ENCODE measurements at places on chromosomes 5 and 9. TPM values are rescaled to one million over a fixed set of nuclear protein-coding genes. Genes with fewer than 3 reads are reported as not detected.

DNA sequence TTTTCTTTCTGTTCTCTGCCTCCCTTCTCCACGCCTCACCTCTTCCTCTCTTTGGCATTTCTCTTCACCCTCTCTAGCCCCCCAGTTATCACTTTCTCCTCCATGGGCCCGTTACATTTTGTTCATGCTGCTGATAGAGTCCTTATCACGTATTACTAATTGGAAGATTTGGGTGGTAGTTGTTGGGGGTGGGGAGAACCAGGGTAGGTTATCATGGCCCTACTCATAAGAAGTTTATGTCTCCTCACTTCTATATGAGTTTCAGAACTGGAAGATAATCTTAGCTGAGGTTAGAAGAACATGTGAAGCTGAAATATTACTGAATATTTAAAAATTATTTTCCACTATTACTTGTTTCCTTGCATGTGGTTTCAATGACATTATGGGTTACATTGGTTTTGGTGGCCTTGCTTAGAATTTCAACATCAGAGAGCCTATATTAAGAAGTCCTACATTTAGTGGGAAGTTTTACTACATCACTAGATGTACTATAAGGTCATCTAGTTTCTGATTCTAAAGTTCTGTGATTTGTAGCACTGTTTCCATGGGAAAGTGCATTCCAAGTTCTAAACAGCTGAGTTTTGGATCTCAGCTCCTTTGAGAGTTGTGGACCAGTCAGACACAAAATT lies 36.8 kb downstream of the PIP5K1B start:
- DNase-seq = no peak

SKP2 gene
- 19.8 TPM for total RNA-seq

DNA sequence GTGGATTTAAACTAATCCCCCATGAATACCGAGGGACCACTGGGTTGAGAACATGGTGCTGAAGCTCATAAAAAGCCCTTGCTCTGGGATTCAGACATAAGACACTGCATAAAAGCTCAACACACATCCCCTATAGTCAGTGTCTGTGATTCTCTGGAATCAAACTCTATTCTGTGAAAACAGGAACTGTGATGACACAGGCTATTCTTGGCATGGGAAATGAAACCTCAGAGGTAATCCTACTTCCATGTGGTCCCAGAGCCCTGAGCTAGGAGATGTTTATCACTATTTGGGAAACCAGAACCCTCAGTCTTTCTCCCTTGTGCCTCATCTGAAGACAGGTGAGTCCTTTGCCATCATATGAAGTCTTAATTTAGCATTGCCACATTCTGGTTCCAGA lies 135.4 kb upstream of the PRSS3 start:
- DNase-seq = no peak

- no peak for DNase-seq
Measured at GRCh38 chr9:28135549-28135948, 562.3 kb upstream of the C9orf72 start.

FTMT gene
- not detected for total RNA-seq

GRCh38 chr9:96006961-96007360 lies 131.5 kb downstream of the ERCC6L2 start:
- DNase-seq = no peak

DNA sequence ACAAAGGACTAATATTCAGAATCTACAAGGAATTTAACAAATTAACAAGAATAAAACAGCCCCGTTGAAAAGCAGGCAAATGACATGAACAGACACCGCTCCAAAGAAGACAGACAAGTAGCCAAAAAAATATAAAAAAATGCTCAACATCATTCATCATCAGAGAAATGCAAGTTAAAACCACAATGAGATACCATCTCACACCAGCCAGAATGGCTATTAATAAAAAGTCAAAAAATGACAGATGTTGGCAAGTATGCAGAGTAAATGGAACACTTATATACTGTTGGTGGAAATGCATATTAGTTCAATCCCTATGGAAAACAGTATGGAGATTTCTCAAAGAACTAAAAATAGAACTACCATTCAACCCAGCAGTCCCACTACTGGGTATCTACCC lies 302.7 kb upstream of the RGMB start:
- DNase-seq = no peak

OGN gene
- total RNA-seq = 15.1 TPM

ANKRD31 gene
- 0.94 TPM for total RNA-seq

GRCh38 chr9:34027845-34028574 lies 20.7 kb downstream of the UBAP2 start:
- DNase-seq = no peak

TMEM252 gene
- not detected for total RNA-seq

DNA sequence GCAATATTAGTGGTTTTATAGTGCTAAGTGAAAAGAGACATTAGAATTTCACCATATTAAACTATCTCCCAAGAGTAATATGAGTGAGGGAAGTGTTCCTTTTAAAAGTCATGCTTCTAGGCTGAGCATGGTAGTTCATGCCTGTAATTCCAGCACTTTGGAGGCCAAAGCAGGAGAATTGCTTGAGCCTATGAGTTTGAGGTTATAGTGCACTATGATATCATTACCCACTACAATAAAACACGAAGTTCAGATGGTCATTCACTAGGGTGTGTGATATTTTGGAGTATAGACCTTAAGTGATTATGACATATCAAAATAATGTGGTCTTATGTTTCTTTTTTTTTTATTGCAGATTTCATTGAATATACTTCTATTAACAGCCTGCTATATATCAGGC lies 6.7 kb downstream of the KIF2A start:
- no peak for DNase-seq

DNA sequence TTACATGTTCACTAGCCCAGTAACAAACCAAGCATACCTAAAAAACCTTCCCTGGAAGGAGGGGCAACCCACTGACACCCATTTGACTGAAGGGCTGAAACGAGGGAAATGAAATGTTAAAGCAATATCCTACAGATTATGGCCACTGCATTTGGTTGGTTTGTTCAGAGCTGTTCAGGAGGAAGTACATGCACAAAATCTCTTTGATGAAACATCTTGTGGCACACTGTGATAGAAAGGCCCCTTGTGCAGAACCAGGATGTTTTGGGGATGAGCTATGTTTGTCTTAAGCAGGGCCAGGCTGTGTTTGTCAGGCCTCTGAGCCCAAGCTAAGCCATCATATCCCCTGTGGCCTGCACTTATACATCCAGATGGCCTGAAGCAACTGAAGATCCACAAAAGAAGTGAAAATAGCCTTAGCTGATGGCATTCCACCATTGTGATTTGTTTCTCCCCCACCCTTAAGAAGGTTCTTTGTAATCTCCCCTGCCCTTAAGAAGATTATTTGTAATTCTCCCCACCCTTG lies 467.3 kb upstream of the PIK3R1 start:
- no peak for DNase-seq

SH3PXD2B gene
- total RNA-seq = 17.6 TPM

DNA sequence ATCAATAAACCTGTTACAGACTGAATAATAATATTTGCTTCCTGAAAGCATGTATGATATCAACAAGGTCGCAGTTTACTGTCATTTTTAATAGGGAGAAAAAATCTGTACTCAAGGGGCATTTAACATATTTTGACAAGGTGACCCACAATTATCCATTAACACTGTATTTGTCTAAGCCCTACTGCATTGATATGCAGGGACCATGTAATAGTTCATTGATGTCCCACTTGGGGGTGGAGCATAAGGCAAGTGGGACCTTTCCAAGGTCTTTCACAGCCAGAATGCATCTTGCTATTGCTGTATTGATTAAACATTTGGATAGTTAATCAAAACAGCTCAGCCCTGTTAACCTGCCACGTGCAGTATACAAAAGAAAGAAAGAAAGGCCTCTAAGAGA lies 502.0 kb downstream of the NR2F1-AS1 start:
- DNase-seq = no peak

DNA sequence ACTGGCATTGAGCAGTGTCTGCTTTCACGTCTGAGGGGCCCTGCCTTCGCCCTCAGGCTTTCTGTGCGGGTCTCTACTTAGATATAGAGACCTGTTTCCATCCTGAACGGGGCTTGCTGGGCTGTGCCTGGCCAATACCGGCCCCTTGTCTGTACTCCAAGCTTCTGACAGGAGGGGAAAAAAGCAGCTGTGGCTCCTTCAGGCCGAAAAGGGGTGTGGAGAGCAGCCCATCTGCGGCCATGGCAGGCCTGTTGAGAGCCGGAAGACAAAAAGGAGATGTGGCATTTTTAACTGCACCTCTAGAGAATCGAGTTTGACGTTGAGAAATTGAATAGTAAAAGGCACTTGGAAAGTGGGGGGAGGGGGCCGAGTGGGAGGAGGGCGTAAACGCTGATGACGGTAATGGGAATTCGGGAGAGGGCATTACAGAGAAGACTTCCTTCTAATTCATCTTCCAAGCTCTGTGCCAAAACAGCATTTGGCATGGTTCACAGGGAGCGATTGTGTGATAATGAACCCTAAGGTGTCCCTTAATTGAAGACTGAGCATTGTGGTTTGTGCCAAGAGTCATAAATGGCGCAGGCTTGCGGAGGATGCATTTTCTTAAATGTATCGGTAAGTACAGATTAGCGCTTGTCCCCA lies 25.1 kb upstream of the PRDM12 start:
- no peak for DNase-seq

PCDHB1 gene
- total RNA-seq = 0.31 TPM

DNA sequence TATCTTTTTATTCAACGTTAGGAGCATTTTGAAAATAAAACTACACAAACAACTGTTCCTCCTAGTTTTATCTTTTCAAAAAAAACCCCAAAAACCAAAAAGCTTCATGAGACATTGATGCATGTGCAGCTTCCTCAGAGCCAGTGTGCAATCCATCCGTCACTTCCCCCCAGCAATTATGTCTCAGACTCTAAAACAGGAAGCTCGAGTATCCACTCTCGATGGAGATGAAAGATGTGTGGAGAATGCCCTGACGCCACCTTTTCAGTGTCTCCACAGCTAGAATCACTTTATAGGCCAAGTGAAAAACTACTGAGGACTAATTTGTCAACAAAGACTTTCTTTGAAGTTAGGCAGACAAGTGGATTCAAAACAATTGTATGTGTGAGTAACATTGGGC lies 408.9 kb upstream of the SMARCA2 start:
- DNase-seq = no peak

Measured in occipital lobe (tissue), 3 donors.